Activated T-helper 1 cell treated with anti-CD3 and anti-CD28 coated beads, Interleukin-2, amount 50 U/mL, for 16 hours (primary cell): ENCODE measurements at places on chromosomes 3 and 15.

DNA sequence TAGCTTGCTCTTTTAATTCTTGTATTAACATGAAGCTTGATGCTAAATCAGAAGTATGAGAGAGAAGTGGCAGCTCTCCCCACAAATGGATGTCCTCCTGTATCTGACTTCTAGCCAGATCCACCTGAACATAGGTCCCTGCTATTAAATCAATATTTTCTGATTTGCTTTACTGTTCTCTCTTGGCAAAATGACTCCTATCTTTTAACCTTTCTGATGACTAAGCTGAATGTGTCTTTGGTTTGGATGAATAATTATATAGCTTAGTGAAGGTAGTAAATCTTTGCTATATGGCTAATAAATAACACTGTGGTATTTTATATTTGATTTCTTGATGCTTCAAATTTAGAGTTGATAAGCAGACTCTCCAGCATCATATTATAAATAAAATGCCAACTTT, 28.3 kb upstream of the ARL14 start:
- DNase-seq, result no peak

DNA sequence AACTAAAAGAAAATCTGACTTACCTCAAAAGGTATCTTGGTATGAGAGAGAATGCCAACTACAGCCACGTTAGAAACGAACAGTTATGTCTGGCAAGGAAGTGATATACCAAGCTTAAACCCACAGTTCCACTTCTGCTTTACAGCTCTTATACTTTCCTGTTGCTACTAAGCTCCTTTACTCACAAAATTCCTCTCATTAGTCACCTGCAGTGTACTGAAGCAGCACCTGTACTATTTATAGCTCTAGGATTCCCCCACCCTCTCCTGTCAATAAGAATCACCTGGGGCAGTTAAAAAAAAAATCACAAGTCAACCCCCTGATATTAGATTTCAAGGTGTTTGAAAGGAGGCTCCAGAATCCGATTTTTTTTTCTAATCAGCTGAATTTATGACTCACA, 2.9 kb upstream of the TMEM266 start:
- no peak for DNase-seq

GRCh38 chr3:52831500-52832301, 1.2 kb upstream of the ITIH4 start:
- DNase-seq, result no peak

- DNase-seq, result no peak
Measured at GRCh38 chr3:158728851-158729250, 3.4 kb downstream of the RARRES1 start.

- DNase-seq, result no peak
Measured at GRCh38 chr15:56086566-56086965, 93.2 kb upstream of the NEDD4 start.

DNA sequence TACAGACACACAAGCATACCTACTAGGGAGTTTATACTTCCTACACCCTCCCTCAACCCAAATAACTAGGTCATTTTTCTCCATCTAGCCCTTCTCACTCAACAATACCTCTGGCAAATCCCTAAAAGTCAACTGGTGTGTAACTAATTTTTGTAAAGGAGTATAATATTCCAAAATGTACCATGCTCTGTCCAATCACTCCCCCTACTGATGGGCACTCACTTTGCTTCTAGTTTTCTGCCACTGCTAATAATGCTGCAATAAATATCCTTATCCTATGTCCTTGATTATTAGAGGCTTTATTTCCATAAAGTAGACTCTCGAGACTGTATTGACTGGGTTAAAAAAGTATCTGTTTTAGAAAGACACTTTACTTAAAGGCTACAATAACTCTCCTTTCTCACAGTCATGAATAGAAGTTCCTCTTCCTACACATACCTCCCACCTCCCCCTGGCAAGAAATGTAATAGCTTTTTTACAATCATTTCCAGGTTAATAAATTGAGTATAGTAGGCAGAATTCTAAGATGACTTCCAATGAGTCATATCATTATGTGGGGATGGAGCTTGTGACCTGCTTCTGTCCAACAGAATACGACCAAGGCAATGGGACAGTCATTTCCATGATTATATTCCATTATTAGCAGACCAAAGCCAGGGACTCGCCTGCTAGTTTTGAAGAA, 30.0 kb downstream of the SHQ1 start:
- DNase-seq, result no peak

DNA sequence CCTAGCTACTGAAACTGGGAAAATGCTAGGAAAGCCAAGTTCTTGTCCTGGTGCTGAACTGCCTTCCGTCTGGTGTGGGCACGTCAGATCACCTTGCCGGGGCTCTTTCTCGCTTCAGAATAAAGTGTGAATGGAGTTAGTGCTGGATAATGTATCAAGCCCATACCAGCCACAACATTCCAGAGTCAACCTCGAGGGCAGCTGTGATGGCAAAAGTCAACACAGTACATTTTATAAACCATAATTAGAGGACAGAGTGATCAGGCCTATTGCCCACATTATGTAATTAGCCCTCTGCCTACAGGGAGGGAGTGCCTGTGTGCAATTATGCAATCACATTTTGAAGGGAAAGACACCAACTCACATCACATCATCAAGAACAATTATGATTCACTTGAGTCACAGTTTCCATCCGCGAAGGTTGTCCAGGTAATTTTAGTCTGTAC, 165.2 kb downstream of the RORA start:
- no peak for DNase-seq

GRCh38 chr15:51049081-51049480, 45.6 kb downstream of the TNFAIP8L3 start:
- DNase-seq, result no peak

DNA sequence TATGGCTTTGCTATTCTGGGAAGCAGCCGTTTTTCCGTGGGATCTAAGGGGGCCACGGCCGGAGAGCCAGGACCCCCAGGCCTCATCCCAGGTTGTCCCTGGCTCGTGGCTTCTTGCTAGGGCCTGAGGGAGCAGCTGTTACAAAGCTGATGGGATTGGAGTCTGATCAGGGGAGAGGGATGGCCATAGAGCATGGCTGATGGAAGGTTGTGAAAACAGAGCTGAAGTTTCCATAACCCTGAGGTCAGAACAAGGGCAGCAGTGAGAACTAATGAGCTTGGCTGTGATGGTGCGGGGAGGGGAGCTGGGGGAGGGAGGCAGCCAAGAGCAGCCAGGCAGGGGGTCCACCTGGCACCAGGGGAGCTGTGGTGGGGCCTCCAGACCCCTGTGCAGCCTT, 63.0 kb downstream of the LINGO1 start:
- DNase-seq, result no peak

- DNase-seq, result no peak
Measured at GRCh38 chr15:71353171-71353570, 237.9 kb downstream of the THSD4 start.

GRCh38 chr3:34024447-34025240, 226.2 kb downstream of the PDCD6IP start:
- no peak for DNase-seq

DNA sequence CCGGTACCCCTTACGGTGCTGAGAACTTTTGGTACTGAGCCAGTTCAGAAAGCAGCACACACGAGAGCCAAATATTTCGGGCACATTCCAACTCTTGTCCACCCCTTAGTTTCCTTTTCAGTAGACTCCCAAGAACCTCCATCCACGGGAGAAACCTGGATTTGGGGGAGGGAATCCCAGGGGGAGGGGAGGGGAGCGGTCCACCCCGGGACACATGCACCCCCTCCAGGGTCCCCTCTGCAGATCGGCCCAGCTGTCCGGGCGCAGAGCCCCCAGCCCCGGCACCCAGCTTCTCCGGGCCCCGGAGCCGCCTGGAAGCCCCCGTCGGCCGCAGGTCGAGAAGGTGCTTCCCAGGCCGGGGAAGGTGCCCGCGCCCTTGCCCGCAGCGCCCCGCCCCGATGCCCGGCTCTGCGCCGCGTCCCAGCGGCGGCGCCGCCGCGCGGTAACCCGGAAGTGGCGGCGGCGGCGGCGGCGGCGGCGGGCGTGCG, 455 bp upstream of the ABHD17C start:
- DNase-seq, result no peak

GRCh38 chr3:166809520-166809919, 570.6 kb downstream of the ZBBX start:
- no peak for DNase-seq

- no peak for DNase-seq
Measured at GRCh38 chr3:59425371-59425770, 375.5 kb upstream of the CFAP20DC start.

- DNase-seq, result no peak
Measured at GRCh38 chr3:10993729-10994065, 1.1 kb downstream of the SLC6A1 start.

- DNase-seq, result no peak
Measured at GRCh38 chr15:77032052-77032646, 37.2 kb downstream of the PSTPIP1 start.

DNA sequence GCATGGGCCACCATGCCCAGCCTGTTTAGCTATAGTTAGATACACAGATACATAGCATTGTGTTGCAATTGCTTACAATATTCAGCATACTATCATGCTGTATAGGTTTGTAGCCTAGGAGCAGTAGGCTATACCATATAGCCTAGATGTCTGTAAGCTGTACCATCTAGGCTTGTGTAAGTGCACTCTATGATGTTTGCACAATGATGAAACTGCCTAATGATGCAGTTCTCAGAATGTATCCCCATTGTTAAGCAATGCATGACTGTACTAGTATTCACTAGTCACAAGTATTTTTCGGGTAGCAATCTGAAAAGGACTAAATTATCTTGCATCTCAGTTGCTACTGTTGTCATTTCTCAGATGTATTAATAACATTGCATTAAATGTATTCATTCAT, 16.0 kb downstream of the PIGB start:
- no peak for DNase-seq

DNA sequence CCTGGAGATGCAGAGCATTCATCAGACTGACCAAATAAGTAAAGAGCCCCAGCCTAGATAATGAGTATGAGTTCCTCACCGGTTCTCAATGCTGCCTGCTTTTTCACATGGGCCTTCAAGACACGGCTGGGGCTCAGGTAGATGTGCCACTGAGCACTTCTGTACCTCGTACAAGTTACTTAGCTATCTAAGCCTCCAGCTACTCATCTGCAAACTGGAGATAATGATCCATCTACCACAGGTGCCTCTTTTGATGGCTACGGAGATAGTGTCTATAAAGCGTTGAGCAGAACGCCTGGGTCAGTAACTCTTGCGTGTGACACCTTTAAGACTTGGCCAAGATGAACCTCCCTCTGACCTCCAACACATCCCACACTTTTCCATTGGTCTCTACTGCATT, 56.3 kb downstream of the CCR4 start:
- no peak for DNase-seq

DNA sequence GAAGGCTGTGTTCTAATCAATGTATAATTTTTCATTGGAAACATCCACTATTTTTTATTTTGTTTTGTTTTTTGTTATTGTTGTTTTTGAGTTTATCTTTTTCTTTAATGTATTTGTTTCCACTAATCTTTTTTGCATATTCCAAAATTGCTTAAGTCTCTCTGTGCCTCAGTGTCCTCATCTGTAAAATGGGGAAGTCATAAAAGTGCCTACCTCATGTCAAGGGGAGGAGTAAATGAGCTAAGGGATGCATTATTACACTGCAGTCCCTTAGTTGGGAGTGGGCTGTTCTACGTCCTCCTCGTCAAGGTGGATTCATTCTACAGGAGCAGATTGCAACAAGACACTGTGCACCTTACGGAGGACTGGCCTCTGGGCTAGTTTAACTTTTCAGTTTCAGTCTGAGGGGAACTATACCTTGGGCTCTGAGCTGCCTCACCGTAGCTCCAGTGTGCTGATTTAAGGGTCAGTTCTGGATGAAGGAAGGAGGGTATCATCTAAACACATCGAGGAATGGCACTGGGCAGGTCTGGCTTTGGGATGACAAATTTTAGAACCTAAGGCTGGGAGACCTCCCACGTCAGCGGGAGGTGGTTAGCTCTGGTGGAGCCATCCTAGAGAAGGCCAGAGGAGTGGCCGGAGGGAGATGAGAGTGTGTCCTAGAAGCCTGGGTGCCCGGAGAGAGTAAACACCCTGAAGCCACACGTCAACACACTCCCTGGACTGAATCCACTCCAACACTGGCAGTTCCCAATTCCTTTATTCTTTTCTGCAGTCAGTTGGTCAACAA, 5.1 kb upstream of the SRP14 start:
- DNase-seq, result no peak

- no peak for DNase-seq
Measured at GRCh38 chr15:101573951-101574350, 78.2 kb downstream of the TM2D3 start.

DNA sequence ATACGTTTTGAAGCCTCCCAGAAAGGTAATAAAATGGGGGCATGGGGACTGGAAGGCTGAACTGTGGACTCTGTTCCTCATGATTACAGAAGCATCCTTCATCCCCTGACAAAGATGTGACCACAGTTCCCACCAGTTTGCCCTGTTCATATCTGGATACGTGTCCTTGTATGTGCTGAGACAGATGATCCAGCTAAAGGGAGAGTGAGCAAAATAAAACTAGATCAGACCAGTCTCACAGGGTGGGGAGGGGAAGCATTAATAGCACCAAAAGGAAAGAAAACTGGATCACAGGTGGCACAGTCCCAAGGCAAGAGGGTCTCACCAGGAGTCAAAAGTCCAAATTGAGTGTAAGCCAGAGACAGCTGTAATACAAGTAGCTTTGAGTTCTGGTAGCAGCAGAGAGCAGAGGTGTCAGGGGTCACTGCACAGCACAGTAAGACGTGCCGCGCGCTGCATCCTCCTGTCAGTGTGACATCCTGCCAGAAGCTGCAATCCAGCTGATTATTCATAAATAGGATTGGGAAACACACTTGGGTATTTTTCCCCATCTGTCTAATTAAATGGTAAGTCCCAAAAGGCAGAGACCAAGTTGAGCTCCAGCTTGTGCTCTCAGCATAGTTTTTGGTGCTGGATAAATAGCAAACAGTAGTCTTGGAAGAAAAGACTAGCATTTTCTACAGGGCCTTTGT, 560.0 kb upstream of the CFAP20DC start:
- DNase-seq, result no peak

DNA sequence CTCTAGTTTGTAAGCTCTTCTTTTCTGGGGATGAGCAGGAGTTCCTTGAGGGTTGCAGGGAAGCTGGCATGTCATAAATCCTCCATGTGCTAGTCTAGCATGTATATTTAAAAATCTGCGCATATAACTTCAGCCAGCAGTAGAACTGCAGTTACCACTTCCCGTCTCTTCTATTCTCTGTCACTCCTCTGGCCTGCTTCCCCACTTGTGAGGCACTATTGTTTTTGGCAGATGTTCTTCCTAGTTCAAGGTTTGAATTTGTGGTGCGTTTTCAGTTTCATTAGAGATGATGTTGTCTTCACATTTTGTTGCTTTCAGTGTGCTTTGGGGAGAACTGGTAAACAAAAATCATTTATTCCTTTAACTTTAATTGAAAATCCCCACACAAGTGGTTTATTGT, 169.1 kb upstream of the ZPLD1 start:
- no peak for DNase-seq

DNA sequence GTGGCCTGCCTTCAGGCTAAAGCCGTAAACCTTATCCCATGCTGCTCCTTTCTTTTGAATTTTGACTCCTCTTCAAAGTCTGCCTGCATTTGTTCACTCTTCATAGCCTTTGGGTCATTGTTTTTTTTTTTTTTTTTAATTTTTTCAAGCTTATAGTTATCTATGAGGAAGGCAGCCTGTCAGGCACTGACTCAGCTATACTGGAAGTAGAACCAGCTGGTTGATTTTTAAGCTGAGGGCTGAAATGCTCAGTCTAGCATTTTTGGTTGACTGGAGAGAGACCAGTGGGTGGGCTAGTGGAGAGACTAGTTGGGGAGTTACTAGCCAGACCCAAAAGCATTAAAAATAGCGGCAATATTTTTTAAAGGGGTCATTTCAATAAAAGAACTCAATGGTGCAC, 44.1 kb downstream of the C3orf20 start:
- DNase-seq, result no peak
